ENCODE measurements at places on chromosomes 5 and 9. TPM values are rescaled to one million over a fixed set of nuclear protein-coding genes. Genes with fewer than 3 reads are reported as not detected.

DNA sequence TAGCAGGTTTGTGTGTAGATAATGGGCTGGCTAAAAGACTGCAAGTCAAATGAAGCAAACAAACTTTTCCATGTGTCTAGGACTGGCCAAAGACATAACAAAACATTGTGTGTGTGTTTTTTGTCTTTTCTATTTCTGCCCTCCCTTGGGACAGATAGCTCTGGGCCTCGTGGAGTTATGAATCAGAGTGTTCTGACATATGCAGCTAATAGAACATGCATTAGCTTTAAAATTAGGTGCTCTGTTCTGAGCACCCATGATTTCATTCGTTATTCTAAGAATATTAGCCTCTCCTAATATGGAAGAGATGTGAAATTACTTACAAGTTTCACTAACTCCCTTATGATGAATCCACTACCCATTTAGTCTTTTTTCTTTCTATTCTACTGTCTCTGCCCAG is 367.3 kb upstream of the PAPPA start:
- peak; percentile 21 for DNase-seq

DNA sequence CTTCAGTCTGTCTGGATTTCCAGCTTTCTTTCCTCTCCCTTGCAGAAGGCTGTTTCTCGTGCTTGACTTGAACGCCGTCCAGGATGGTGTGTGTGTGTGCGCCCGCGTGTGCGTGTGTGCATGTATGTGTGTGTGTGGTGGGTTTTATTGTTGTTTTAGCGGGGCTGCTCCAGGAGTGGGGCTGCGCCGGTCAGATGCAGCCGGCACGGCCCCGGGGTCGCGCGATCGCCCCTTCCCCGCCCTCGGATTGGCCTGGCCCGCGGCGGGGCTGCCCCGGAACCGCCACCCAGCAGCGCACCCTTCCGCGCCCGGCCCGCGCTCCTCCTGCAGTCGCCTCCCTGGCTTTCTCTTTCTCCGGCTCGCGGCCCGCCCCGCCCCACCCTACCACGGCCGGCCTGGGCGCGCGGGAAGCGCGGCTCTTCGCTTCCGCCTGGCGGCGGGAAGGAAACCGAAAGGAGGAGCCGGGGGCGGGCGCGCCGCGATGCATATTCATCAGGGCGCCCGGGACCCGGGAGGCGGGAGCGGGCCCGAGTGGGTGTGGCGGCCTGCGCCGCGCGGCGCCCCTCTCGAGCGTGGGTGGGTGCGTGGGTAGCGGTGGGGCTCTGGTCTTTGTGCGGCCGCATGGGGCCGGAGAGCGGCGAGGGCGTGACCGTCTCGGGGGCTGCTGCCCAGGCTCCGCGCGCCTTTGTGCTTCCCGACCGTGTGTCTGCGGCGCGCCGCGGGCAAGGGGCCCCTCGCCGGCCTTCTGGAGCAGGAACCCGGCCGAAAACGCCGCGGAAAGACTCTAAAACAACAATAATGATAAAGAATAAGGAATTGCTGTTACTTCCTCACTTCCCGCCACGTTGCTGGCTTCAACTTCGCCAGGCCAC is 8.5 kb upstream of the NFIB start:
- peak; percentile 94 for DNase-seq

- no peak for DNase-seq
Measured at GRCh38 chr9:126490214-126490631, 123.5 kb upstream of the LMX1B start.

GRCh38 chr5:117759849-117760499 is 1185.4 kb upstream of the SEMA6A start:
- DNase-seq = no peak

The LRRC19 gene
- polyA plus RNA-seq = not detected

GRCh38 chr5:133298447-133298846 is 246.6 kb downstream of the HSPA4 start:
- no peak for DNase-seq

The NEUROG1 gene
- polyA plus RNA-seq = not detected

GRCh38 chr5:124206540-124206939 is 539.9 kb downstream of the ZNF608 start:
- no peak for DNase-seq

- DNase-seq = no peak
Measured at GRCh38 chr9:81394881-81395675, 294.3 kb downstream of the TLE1 start.

GRCh38 chr9:131986089-131986488 is 93.6 kb downstream of the MED27 start:
- no peak for DNase-seq

DNA sequence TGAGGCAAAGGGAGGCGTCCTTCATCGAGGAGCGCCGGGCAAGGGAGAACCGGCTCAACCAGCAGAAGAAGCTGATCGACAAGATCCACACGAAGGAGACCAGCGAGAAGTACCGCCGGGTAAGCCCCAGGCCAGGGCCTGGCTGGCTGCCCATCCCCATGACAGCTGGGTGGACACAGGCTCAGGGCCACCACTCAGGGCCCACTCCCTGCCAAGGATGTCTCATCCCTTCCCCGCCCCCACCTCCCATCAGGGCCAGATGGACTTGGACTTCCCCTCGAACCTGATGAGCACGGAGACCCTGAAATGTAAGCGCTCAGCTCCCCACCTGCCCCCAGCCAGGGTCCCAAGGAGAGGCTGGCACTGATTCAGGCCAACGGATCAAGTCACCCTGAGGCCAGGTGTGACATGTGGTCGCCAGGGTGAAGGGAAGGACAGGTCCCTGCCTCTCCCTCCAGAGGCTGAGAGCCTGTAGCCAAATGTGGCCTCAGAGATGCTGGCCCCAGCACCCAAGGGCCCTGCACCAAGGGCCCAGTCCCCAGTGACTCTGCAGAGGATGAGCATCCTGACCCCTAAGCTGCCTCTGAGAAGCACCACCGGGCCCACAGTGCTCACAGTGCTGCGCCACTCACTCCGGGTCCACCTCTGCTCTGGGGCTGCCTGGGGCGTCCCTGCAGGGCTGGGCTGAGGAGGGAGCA is 3.1 kb upstream of the RABL6 start:
- no peak for DNase-seq

DNA sequence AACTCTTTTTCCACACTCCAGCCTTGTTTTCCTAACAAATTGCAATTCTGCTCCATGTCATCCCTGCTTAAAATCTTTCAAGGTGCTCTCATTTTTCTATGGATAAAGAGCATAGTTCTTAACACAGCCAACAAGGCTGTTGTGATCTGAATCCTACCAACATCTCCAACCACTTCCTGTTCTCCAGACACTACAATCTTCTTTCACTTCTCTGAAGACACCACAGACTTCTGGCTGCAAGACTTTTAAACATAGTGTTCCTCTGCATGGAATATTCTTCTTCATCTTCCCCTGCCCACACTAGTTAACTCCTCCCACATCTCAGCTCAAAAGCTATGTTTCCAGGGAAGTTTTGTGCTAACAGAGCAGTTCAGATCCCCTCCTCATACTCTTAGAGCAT is 404.8 kb downstream of the MAN2A1 start:
- DNase-seq = no peak

The CCL21 gene
- polyA plus RNA-seq = 23.4 TPM

DNA sequence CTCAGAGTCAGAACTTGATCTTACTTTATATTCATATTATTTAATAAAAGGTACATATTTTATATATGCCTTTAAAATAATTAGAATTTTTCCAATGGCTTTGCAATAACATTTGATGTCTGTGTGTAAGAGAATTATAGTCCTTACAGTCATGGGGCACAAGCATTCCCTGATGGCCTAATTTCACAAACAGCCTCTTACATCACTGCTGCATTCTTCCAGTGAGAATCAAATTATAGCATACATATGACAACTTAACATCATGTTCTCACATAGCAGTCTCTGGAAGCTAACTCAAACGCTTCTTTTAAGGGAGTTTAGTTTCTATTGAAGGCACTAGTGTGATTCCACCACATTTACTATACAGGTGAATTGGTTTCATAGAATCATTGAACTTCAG is 15.3 kb upstream of the PRUNE2 start:
- DNase-seq = no peak

- DNase-seq = no peak
Measured at GRCh38 chr5:57586649-57587048, 104.0 kb upstream of the ACTBL2 start.

- DNase-seq = peak; percentile 63
Measured at GRCh38 chr5:36660397-36661049, 54.1 kb downstream of the SLC1A3 start.

DNA sequence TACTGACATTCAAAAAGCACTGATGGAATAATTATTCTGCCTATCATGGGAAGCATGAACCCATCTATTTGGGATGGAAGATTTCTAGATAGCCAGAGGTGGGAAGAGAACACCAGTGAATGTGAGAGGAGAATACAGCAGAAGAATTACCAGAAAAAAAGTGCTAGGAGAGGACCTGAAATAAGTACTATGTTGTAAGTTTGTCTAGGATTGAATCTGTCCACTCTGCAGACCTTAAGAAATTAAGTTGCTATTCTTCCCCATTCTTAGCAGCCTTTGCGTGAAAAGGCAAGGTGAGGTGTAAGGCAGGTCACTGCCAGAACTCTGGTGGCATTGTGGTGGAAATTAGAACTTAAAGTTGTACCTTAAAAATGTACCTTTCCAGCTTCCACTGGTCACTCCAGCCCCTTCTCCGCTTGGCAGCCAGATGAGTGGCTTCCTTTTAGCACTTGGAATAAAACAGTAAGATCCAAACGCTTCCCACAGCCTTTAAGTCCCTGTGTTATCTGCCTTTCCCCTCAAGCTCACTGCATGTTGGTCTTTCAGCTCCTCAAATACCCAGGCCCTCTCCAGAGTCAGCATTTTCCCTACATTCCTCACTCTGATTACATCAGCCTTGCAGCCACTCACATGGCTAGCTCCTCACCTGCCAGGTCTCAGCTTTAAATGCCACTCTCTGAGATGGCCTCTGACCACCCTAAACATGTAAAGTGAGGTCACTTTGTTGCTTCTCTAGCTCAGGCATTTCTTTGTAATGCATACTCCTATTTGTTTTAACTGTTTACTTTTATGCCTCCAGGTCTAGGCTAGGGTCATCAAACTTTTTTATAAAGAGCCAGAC is 253.0 kb downstream of the EPB41L4A start:
- no peak for DNase-seq

DNA sequence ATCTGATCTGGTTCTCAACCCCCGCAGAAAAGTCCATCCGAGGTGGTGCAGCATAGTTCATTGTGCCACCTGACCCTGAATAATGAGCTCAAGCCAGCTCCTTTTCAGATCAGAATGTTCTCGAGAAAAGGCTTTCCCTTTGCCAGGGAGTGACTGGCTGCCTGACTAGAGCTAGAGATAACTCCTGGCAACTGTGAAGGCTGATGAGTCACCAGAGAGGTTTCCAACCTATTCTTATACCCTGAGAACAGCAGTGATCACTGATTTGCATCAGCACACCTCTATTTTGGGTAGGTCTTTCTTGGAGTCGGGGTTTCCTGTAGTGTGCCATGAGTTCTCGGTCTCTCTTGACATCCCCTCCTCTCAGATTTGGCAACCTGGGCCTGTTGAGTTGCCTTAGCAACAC is 127.9 kb downstream of the PIK3R1 start:
- no peak for DNase-seq

The SEMA6A gene
- 1.4 TPM for polyA plus RNA-seq

The CDH12 gene
- polyA plus RNA-seq = not detected

The ENC1 gene
- 6.4 TPM for polyA plus RNA-seq

DNA sequence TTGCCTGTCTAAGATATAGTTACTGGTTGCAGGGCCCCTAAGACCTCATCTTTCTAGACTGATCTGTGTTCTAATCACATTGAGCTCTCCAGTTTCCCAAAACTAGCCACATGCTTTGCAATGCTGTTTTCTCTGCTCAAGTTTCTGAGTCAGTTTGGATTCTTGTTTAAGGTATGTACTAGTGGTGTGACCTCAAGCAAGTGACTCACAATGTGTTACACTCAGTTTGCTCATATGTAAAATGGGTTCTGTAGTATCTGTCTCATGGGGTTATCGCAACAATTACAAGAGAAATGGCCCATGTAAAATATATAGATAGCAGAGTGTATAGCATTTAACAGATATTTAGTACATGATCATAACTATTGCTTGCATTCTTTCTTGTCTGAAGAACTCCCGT is 153.1 kb upstream of the ELL2 start:
- DNase-seq = no peak

DNA sequence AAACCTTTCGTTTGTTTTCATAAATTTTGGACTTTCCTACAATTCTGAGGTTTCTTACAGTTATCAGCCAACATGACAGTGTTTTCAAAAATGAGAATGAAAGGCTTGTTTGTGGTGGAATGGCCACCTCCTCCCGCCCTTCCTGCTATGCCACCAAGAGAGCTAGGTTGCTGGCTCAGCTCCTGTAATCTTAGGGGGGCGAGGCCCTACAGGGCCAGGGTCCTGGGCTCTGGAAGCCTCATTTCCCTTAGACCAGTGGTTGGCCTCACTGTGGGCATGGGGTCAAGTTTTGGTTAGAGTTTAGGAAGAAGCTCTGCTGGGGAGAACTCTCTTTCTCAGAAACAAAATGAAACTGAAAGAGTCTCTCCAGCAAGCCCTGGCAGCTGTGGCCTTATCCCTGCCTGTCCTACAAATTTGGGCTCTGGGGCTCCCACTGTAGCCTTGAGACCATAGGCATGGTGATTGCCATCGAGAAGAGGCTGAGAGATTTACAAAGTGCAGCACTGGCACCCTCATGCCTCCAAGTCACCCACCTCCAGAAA is 66.2 kb downstream of the IRX1 start:
- no peak for DNase-seq

The COL23A1 gene
- polyA plus RNA-seq = 0.56 TPM

DNA sequence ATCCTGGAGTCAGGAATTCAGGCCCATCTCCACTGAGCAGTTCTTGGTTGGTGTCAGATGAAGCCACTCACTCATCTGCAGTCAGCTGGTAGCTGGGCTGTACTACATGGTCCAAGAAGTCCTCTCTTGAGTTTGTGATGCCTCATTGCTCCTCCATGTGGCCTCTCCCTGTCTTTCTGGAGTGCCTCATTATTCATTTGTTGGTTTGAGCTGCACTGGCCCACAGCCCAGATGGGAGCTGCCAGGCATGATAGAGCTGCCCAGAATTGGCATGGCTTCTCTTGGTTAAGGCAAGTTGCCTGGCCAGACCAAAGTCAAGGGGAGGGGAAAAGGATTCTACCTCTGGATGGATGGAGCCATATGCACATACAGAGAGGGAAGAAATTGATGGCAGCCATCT is 8.0 kb downstream of the PTCD2 start:
- no peak for DNase-seq

DNA sequence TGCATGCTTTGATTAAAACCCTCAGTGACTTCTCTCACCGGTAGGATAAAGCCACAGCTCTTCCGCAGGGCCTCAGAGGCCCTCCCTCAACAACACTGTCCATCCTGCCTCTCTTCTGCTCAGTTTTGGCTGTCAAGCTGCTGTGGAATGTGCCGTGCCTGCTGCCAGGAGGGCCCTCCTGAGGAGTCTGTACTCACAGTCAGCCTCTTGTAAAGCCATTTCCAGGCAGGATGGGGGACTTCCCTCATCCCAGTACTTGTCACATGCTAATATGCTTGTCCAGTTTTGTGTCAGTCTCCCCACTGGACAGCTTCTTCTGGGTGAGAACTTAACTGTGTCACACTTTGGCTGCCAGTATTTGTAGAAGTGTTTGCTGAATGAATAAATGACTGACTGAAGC is 13.9 kb upstream of the DDX41 start:
- DNase-seq = no peak

- no peak for DNase-seq
Measured at GRCh38 chr9:111040494-111040893, 2.2 kb upstream of the LPAR1 start.

The ENTPD8 gene
- 7.6 TPM for polyA plus RNA-seq

The IFNK gene
- polyA plus RNA-seq = not detected

Data from stomach (tissue), 19 donors.